ENCODE measurements at places on chromosomes 7 and 10.

DNA sequence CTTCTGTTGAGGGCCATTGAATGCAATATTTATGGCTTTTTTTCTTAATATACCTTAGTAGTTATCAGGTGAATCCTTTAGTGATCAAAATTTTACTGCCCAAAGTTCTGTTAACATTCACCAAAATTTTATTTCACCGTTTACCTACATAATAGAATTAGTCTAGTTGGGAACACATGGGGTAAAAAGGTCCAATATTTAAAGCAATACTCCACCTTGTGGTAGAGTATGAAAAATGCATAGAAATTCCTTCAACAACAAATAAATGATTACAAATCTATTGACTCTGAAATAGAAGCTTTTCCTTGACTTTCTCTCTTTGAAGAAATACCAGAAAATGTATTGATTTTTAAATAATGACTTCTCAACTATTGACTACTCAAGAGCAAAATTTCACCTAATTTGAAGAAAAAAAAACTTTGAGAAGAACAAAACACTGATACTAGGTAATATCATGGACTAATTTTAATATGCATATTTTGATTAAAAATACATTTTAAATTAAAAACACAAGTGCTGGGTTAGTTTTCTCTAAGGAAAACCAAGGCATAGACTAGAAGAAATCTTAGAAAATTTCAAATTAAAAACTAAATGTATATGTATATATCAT lies 43.3 kb downstream of the POLR1F start:
- no peak for DNase-seq

GRCh38 chr7:49611951-49612350 lies 161.5 kb upstream of the VWC2 start:
- DNase-seq: no peak

- DNase-seq: no peak
Measured at GRCh38 chr10:119893074-119893473, 544 bp downstream of the SEC23IP start.

DNA sequence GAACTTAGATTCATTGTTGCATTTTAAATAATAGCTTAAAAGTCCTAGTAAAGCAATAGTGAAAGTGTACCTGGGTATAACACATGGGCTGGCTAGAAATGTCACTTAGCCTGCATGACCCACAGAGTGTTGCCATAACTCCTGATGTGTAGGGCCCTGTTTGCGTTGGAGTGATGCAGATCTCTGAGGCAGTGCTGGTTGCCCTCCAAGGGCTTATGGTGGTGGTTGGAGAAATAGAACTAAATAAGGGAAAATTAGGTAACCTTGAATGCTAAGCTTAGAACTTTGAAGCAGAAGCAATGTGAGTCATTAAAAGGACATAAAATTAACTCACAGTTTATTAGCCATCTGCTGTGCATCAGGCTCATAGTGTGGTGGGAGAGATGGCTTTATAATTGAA lies 105.7 kb downstream of the CCNY start:
- DNase-seq: no peak

GRCh38 chr7:91247500-91247899 lies 16.7 kb upstream of the FZD1 start:
- no peak for DNase-seq

- no peak for DNase-seq
Measured at GRCh38 chr7:51085034-51085692, 231.4 kb downstream of the COBL start.

- DNase-seq: no peak
Measured at GRCh38 chr7:77310982-77311381, 105.2 kb downstream of the GSAP start.

GRCh38 chr7:152462995-152463708 lies 27.3 kb upstream of the KMT2C start:
- no peak for DNase-seq

DNA sequence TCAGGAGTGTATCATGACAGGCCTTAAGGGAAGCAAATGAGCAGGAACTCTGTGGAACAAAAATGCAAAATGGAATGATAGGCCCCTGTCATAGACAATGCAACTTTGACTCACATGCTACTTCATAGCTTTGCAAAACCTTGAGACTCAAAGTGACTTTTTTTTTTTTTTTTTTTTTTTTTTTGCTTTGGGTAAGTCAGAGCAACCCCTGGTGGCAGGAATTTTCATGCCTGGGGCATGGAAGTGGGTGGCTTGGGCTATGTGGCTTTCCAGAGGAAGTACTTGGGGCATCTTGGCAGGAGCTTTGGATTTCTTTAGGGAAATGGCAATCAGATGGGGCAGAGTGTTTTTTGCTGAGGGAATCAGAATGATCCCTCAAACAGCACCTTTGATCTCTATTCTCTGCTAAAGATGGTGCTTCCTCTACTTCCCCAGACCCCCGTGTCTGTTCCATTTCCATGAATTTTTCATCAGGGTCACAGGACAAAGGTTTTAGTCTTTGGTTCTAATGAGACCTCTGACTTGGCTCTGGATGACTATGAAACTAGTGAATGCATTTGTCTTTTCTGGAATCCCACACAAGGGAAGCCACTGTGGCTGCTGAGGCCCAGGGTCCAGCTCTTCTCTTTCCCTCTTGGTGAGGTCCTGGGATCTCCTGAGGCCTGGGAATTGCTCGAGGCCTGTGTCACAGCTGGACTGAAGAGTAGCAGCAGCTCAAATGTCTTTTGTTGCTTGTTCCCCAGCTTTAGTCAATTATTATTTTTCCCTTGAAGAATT lies 62.8 kb downstream of the TACC2 start:
- no peak for DNase-seq

DNA sequence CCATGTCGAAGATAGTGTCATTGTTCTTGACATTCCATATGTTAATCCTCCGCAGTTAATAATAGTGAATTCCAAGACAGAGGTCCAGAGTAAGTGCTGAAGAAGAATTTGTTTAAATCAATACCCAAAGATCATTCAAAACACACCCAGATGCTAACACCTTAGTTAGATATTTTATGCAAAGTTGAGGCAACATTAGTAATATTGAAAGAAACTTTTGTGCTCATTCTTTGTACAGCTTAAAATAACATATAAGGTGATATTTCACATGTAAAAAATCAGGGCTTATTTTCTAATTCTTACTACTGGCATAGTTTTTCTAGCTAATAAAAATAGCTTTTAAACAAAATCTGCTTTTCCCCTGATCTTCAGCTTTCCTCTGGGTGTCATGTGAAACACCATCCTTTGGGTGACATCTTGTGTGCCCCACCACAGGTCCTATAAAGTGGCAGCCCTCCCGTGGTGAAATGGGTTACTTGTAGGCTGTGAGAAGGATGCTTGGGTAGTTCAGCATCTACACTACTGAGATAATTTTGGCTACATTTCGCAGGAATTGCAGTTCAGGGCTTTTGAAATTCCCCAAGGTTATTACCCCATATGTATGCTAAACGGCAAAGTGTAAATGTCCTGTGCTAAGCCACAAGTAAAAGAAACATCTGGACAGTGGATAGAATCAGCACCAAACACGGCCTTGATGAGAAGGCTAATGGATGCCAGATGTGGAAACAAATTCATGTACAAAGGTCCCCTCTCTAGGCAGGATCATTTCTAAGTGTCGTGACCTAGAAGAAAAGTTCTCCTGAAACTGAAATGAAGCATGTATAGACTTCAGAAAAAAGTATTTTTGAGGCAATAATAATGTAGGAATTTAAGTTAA lies 105.4 kb downstream of the GRM3 start:
- DNase-seq: no peak

DNA sequence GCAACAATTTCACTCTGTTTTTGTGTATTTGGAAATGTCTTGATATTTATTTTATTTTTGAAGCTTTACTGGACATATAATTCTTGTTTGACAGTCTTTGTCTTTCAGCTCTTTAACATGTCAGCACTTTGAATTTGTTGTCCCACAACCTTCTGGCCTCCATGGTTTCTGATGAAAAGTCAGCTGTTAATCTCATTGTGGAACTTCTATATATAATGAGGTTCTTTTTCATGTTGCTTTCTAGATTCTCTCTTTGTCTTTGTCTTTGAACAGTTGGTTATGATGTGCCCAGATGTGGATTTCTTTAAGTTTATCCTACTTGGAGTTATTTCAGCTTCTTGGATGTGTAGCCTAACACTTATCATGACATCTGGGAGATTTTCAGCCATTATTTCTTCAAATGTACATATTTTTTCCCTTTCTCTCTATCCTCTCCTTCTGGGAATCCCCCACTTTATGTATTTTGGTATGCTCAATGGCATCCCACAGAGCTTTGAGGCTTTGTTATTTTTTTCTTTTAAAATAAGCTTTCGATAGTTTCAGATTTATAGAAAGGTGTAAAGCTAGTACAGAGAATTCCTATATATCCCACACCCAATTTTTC lies 9.5 kb upstream of the LMTK2 start:
- DNase-seq: no peak

DNA sequence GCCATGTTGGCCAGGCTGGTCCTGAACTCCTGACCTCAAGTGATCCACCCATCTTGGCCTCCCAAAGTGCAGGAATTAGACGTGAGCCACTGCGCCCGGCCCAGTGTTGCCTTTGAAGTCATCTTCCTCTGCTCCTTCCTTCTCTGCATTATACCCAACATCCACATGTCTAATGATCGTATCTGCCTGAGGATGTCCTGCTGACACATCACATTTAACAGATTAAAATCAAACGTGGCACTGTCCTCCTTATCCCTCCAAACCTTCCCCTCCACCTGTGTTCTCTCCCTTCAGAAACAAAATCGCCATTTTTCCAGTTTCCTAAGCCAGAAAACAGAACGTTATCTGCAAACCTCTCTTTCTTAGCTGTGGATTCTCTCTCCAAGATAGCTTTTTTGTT lies 8.4 kb upstream of the SDK1 start:
- no peak for DNase-seq

DNA sequence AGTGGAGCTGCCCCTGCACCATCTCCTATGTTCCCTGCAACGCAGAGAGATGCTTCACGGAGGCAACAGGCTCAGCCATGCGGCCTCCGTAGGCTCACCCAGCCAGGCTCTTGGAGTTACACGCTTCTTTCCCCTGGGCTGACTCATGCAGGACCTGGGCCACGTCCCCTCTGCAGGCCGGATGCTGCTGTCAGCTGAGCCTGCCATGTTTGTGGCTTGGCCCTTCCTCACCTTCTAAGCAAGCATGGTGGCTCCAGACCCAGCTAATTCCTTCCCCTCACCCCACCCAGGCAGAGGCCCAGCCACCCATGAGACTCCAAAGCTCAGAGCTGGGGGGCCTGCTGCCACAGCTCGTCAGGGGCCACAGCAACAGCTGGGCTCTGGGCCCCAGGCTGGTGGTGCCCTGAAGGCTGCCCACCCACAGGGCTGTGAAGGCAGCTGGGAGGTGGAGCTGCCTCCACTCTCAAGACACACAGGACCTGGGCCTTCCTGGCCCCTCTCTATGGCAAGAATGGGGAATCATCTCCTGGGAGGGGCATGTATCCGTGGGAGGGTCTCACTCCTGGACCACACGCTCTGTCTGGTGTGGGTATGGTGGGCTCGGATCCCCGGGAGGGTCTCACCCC lies 219.6 kb downstream of the ELFN1 start:
- no peak for DNase-seq

DNA sequence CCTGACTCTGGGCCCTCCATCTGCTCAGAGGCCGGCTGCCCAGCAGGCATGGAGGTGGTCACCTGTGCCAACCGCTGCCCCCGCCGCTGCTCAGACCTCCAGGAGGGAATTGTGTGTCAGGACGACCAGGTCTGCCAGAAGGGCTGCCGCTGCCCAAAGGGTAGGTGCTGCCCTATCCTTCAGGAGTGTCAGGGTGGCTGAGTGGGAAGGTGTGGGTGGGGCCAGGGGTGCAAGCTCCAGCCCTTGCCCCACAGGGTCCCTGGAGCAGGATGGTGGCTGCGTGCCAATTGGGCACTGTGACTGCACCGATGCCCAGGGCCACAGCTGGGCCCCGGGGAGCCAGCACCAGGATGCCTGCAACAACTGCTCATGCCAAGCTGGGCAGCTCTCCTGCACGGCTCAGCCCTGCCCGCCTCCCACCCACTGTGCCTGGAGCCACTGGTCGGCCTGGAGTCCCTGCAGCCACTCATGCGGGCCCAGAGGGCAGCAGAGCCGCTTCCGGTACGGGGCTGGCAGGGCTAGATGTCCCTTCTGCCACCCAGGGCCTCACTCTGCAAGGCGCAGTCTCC lies 17.5 kb upstream of the ZNF862 start:
- no peak for DNase-seq

DNA sequence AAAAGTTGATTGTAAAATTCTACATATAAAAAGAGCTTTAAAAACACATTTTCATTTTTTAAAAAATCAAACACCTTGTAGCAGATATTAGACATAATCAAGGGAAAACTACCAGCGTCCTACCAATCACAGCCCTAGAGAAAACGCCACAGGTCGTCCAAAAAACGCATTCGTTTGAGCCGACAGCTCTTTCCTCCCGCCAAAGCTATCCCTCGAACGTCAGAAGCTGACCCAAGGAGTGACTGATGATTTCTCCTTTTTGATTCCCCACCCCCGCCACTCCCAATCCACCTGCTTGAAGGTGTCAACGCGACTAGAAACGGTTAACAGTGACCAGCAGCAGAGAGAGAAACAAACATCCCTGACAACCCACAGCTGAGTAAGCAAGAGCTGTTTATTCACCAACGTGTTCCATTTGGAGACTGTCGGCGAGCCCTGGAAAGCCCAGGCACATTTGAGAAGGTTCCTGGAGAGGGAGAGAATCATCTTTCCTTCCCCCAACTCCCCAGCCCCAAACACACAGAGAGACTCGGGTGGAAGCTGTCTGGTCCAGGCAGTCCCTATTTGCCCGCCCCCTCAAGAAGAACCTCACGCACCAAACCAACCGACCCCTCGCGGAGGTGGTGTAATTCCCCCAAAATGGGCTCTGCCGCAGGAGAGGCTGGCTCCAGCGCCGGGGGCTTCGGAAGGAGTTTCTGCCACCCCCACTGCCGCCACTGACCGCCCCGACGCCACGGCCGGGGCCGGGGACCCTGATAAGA lies 622 bp downstream of the CPEB3 start:
- peak; percentile 7 for DNase-seq

DNA sequence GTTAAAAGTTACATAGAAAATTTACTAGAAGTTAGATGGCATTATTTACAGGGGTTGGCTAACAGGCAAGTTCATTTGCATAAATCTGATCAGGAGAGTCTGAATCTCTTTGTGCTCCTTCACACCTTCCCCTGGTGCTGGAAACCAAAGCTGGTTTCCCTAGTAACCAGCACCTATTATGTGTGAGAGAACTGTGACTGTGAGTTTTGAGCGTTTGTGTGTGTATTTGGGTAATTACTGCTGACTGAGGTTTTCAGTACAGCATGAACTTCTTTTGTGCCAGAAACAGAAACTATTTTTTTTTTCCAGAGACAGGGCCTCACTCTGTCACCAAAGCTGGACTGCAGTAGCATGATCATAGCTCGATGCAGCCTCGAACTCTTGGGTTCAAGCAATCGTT lies 10.3 kb upstream of the IFIT1B start:
- no peak for DNase-seq

- no peak for DNase-seq
Measured at GRCh38 chr7:116271963-116272886, 61.9 kb downstream of the TES start.

DNA sequence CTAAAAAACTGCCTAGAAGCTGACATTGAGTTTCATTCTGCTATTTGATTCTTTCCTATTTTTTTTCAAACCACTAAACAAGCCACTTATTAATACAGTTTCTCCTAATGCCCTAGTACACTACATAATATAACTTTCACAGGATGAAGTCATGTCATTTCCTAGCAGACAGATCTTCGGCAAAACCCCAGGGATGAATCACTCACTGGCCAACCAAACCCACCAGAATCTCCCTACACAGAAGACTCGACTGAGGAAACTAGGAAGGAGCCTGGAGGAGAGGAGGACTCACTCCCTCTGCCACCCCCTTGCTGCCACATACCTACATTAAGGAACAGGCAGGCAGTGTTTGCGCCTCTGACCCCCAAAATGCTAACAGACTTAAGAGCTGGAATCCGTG lies 33.4 kb downstream of the XPNPEP1 start:
- no peak for DNase-seq

GRCh38 chr7:38105874-38106483 lies 72.1 kb upstream of the STARD3NL start:
- DNase-seq: no peak

Measured in activated T-cell treated with anti-CD3 and anti-CD28 coated beads for 24 hours (primary cell).